LHCN-M2 (cell line): ENCODE measurements at places on chromosomes 7 and 10. TPM values are rescaled to one million over a fixed set of nuclear protein-coding genes. Genes with fewer than 3 reads are reported as not detected.

GRCh38 chr10:58810751-58811150, 298.1 kb downstream of the BICC1 start:
- DNase-seq = no peak

GRCh38 chr7:33710608-33711007, 194.7 kb upstream of the BMPER start:
- peak; percentile 86 for DNase-seq

DNA sequence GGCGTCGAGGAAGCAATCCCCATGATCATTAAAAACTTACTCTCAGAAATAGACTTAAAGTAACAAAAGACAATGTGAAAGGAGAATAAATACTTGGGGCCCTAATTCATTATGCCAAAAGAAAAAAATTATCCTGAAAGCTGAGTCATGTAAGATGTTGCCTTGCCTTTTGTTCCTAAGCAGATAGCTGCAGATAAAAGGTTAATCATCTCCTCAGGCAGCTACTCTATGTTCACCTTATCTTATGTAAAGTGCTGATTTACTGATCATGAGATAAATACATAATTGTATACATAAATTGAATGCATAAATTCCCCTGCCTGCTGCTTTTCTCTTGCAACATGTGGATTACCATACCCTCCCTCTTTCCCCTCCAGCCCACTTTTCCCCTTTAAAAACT, 28.1 kb upstream of the CREB3L2 start:
- no peak for DNase-seq

GRCh38 chr10:48750019-48750418, 65.3 kb downstream of the WDFY4 start:
- DNase-seq = no peak

DNA sequence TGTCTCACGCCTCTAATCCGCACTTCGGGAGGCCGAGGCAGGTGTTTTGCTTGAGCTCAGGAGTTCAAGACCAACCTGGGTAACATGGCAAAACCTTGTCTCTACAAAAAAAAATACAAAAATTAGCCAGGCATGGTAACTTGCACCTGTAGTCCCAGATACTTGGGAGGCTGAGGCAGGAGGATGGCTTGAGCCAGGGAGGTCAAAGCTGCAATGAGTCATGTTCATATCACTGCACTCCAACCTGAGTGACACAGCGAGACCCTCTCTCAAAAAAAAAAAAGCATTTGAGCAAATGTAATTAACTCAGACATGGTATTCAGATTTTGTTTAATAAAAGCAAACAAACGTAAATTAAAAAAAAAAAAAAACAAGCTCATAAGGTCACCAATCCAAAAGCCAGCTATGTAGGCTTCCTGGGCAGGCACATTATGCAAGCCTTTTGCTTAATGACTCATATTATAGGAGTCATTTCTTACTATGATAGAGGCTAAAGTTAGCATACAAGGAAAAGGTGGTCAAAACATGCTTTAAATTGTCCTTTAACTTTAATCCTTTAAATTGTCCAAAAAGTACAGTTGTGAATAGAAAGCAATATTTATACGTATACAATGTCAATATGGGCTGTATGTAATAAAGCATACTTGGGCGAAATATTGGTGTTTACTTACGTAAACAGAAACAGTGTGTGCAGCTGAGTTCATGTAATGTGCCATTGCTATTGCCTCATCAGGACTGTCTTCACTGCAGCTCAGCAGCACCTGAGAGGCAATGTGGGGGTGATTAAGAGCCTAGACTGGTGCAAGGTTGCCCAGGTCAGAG, 13.0 kb downstream of the AKR1D1 start:
- DNase-seq = peak; percentile 58

GRCh38 chr7:134302120-134302519, 14.6 kb downstream of the SLC35B4 start:
- no peak for DNase-seq

- no peak for DNase-seq
These were observed 1110.8 kb upstream of the POT1 start for GRCh38 chr7:126040114-126041045.

DNA sequence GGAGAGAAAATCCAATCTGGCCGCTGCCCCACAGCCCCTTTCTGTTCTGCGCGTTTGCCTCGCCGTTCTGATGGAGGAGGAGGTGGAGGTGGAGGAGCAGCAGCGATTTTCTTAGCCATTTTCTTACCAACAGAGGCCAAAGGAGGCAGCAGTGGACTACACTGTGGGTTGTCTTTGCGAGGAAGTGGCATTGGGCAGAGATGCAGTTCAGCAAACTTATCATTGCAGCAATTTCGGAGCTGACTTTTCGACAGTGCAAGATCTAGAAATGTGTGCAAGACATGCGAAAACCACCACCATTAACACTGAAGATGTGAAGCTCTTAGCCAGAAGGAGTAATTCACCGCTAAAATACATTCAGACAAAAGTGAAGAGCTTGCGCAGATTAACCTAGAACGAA, 1.9 kb upstream of the ARL4A start:
- DNase-seq = peak; percentile 58

GRCh38 chr7:22604246-22604645, 104.3 kb upstream of the STEAP1B start:
- no peak for DNase-seq

- DNase-seq = no peak
These were observed 712.1 kb upstream of the NRP1 start for GRCh38 chr10:34046506-34047034.

- DNase-seq = peak; percentile 23
These were observed 145.5 kb downstream of the PTEN start for GRCh38 chr10:88008866-88009470.

DNA sequence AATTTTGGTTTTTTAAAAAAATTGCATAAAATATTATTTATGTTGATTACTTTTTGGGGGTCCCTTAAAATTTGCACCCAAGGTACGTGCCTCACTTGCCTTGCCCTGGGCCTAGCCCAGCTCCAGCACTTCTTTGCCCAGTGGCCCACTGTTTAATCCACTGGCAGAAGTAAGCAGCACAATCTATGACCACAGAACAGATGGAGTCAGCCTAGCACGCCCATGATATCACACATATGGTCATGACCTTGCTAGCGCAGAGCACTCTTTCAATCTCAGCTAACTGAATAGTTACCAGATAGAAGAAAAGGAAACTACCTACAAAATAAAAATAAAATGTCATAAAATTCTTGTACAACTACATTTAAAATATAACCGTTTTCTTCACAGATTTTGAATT, 5.6 kb downstream of the OGA start:
- peak; percentile 60 for DNase-seq

DNA sequence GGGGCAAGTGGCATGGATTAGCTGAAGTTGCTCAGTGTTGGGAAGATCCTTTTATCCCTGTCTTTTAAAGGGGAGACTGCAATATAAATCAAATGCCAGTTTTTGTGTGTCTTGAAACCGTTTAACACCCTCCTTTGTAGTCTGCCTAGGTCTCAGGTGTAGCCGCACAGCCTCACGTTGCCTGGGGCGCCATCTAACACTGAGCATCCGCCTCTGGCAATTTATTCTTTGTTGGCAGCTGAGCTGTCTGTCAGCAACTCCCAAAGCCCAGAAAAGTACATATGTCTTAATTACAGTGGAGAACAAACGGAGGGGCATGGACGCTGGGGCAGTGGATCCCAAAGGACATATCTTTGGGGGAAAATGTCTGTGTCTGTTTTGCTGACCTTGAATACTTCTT, 254.7 kb downstream of the STK31 start:
- DNase-seq = no peak

- no peak for DNase-seq
These were observed 4.0 kb downstream of the VSIR start for GRCh38 chr10:71769279-71769823.

DNA sequence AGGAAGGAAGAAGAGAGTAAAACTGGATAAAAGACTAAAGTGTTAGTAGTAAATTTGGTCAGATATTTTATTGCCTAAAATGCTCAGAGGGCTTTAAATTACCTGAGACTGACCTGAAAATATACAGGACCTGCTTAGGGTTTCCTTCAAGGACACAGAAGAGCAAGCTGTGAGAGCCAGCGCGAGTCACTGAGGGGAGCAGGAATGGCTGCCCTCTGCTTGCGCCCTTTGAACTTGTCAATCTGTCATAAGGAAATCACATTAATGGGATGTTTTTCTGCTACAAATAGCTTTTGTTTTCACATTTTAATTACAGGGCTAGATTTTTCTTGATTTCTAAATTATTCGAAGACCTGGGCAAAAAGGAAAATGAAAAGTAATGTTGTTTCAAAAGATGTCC, 26.9 kb downstream of the DNAJB9 start:
- DNase-seq = no peak

GRCh38 chr10:131277278-131277677, 34.2 kb downstream of the TCERG1L start:
- DNase-seq = no peak

DNA sequence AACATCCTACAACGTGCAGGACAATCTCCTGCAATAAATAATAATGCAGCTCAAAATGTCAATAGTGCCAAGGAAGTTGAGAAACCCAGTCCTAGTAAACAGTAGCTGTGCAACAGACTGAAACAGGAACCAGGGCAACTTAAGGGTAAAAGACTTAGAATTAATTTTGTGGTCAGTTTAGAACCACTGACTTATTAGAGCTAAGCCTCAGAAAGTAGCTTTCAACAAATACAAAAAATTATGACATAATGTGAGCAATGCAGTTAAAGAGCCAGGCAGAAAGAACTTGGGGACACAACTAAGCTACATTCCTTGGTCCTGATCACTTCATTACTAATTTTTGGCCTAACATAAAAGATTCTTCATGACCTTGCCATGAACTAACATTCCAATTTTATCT, 195.4 kb downstream of the MACC1 start:
- DNase-seq = no peak

SERPINE1 gene
- 1,980 and 3,258 TPM in 2 replicates for total RNA-seq

FGL2 gene
- total RNA-seq = 8.1 and 8.8 TPM in 2 replicates

ZNF853 gene
- total RNA-seq = 0.38 and 0.69 TPM in 2 replicates

MKI67 gene
- total RNA-seq = 54.4 and 87.8 TPM in 2 replicates

ADCYAP1R1 gene
- 0.06 TPM in 1 of 2 replicates, not detected in the other for total RNA-seq

BUD23 gene
- total RNA-seq = 69.3 and 82.6 TPM in 2 replicates

LEP gene
- total RNA-seq = not detected in 2 replicates

SPDYE8 gene
- total RNA-seq = not detected in 2 replicates

DUSP5 gene
- total RNA-seq = 38.6 and 39.7 TPM in 2 replicates

AGBL3 gene
- 0.38 and 1.0 TPM in 2 replicates for total RNA-seq

WEE2 gene
- not detected in 2 replicates for total RNA-seq
